ENCODE measurements at places on chromosomes 3 and 15.

GRCh38 chr3:147030274-147030673 is 376.1 kb downstream of the ZIC4 start:
- no peak for DNase-seq

GRCh38 chr3:73143821-73144237 is 82.4 kb downstream of the EBLN2 start:
- no peak for DNase-seq

GRCh38 chr3:126364731-126365301 is 7.6 kb upstream of the KLF15 start:
- no peak for DNase-seq

DNA sequence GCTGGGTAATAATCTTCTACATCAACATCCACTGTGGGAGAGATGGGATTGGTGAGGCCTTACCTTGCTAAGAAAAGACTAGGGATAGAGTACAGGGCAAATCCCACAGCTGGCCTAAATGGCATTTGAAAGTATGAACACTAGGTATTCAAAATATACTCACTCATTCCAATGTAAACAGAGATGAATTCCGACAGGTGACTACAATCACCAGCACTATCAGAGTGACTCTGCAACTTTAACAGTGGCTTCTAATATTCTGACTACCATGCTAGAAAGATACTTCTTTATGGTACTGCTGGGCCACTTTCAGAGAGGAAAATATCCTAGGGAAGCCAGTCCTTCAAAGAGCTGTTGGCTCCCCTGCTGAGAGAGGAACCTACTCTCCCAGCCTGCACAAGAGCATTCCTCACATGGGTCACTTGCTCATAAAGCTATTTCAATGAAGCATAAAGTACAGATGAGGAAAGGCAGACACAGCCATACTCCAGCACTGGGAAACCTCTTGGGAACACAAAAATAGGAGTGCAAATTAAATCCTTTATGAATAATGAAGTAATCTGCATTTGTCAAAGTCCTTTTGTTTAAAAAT is 21.5 kb upstream of the MAN2C1 start:
- DNase-seq: no peak

DNA sequence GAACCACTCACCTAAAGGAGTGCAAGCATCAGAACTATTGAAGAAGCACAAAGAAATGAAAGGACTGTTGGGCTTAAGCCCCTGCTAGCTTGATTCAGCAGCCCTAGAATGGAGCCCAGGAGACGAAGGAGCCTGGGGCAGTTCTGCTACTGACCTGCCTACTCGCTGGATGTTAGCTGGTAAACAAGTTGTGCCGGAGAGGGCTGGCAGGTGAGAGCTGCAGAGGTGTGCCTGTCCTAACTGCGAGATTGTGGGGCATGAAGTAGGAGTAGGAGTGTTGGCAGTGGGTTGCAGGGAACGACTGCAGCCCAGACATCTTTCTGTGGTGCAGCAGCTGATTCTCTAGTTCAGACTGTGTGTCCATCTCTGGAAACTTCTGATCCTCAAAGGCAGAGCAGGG is 75.2 kb upstream of the GSK3B start:
- no peak for DNase-seq

- DNase-seq: no peak
These were observed 4.6 kb downstream of the SEMA7A start for GRCh38 chr15:74428970-74429780.

Measured in activated T-cell treated with anti-CD3 and anti-CD28 coated beads, Interleukin-2, amount 50 U/mL, for 24 hours (primary cell).